Fibroblast of skin of scalp (primary cell): ENCODE measurements at places on chromosomes 11 and 22.

DNA sequence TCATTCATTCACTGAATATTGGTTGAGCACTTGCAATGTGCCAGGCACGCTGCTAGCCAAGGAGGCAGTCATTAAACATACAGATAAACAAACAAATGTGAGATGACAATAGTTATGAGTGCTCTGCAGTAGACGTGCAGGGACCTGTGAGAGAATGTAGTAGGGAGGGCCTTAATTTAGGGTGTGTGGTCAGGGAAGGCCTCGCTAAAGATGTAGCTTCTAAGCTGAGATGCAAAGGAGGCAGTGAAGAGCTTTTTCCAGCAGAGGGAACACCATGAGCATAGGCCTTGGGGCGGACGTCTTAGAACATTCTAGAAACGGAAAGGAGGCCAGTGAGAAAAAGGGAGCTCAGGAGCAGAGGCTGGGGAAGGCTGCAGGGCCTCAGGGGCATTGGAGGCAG lies 789 bp upstream of the NCF4 start:
- no peak for DNase-seq

DNA sequence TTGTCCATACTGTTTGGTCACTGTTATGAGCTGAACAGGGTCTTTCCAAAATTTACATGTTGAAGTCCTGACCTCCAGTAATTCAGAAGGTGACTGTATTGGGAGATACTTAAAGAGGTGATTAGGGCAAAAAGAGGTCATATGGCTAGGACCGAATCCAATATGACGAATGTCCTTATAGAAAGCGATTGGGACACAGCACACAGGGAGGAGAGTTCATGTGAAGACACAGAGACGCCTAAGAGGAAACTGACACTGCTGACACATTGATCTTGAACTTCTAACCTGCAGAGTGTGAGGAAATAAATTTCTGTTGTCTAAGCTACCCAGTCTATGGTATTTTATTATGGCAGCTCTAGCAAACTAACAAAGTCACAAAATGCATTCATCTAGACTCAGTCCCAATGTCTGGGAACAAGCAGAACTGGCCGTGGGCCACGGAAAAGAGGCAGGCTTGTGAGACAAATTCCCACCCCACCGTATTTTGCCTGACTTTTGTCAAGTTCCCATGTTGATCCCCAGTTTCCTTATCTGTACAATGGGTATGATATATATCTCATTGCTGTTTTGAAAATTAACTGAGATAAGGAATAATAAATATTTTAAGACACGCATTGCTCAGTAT lies 295.0 kb downstream of the NTM start:
- DNase-seq, result no peak

- peak; percentile 29 for DNase-seq
Measured at GRCh38 chr11:19241260-19242178, 774 bp upstream of the E2F8 start.

- no peak for DNase-seq
Measured at GRCh38 chr11:33068611-33069340, 29.4 kb downstream of the TCP11L1 start.

GRCh38 chr11:44561275-44561805 lies 4.1 kb upstream of the CD82 start:
- DNase-seq, result no peak

DNA sequence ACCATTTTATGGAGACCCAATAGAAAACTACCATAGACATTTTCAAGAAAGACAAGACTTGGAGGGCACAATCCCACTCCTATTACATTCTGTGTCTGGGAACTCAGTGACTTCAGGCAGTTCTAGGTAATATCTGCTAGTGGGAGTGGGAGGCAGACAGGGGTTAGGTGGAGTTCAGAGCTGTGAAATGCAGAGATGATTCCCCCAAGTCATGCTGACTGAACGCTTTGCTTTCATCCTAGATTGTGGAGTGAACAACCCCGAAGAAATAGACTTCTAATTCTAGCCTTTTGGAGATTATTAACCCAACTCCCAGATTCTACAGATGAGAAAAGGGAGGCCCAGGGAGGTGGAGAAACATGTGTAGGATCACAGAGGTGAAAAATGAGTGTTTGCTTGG lies 437.8 kb upstream of the CADM1 start:
- no peak for DNase-seq

- peak; percentile 81 for DNase-seq
Measured at GRCh38 chr11:27293515-27294417, 69.2 kb downstream of the CCDC34 start.

GRCh38 chr11:65849366-65849765 lies 8.6 kb downstream of the CFL1 start:
- DNase-seq, result no peak

DNA sequence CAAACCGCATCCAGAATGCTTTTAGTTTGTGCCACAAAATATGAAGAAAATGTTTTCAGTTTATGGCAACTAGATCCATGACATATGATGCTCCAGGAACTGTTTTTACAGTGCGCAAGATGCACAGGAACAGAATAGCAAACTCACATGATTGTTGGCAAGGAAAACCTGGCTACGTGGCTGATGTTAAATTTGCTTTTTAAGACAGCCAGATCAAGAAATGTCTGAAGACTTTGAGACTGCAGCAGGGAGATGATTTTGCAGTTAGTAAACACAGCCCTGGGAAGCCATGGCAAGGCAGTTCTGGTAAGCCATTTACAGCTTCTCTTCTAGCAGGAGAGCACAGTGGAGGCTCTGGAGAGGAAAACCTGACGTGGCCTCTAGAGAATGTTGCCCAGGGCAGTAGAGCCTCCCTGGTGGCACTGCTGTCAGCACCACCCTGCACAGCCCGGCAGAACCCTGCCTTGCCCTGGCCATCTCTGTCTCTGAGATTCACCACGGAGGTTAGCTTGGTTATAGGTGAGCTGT lies 69.8 kb upstream of the TNRC6B start:
- peak; percentile 26 for DNase-seq

DNA sequence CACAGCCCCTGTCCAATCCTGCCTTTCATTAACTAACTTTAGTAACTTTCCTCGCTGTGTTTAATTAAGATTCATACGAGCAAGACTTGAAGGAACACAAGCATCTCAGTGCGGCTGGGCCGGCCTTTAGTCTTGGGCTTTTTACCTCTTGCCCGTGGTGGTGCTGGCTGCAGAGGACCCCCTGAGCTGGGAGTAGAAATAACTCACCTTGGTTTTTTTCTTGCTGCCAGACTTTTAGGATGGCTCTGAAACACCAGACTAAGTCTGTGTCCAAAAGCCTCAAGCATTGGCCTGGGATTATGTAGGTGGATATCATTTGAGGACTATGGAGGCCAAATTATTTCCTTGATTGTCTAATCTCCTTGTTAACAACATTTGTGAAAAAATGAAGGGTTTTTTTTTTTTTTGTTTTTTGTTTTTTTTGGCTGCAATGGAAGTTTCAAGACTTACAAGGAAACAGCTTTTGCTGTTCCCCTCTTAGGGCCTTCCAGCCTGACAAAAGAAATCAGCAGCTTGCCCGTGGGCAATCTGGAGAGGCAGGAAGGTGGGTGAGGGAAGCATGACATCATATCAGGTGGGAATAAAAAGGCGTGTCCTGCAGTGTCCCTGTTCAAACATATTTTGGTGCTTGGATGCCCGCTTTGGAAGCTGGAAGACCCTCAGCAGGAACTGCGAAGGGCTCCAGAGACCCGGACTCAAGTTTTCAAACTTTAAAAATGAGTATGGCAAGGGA lies 44.0 kb downstream of the SMIM38 start:
- no peak for DNase-seq

- DNase-seq, result peak; percentile 65
Measured at GRCh38 chr11:34653851-34654482, 33.1 kb downstream of the EHF start.

DNA sequence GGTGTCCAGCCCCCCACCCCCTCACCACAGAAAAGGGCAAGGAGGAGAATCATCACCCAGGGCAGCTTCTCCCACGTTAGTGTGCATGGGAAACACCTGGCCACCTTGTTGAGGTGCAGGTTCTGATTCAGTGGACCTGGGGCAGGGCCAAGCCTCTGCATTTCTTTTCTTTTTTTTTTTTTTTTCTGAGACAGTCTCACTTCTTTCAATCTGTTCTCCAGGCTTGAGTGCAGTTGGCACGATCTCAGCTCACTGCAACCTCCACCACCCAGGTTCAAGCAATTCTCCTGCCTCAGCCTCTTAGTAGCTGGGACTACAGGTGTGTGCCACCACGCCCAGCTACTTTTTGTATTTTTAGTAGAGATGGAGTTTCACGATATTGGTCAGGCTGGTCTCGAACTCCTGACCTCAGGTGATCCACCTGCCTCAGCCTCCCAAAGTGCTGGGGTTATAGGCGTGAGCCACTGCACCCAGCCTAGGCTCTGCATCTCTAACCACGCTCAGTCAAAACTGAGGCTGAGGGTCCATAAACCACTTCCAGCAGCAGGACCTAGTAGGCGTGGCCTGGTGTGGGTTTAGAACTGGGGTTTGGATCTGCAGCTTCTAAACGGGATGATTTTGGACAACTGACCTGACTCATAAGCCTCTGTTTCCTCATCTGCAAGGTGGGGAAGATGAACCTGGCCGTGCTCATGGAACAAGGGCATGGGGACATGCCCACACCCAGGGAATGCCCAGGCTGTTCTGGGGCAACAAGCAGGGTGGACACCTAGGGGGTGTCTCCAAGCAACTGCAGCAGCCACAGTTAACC lies 734 bp downstream of the ZP1 start:
- DNase-seq, result no peak

GRCh38 chr11:128323381-128323780 lies 264.0 kb downstream of the ETS1 start:
- DNase-seq, result peak; percentile 17

GRCh38 chr11:1014276-1014675 lies 22.2 kb downstream of the MUC6 start:
- DNase-seq, result no peak

DNA sequence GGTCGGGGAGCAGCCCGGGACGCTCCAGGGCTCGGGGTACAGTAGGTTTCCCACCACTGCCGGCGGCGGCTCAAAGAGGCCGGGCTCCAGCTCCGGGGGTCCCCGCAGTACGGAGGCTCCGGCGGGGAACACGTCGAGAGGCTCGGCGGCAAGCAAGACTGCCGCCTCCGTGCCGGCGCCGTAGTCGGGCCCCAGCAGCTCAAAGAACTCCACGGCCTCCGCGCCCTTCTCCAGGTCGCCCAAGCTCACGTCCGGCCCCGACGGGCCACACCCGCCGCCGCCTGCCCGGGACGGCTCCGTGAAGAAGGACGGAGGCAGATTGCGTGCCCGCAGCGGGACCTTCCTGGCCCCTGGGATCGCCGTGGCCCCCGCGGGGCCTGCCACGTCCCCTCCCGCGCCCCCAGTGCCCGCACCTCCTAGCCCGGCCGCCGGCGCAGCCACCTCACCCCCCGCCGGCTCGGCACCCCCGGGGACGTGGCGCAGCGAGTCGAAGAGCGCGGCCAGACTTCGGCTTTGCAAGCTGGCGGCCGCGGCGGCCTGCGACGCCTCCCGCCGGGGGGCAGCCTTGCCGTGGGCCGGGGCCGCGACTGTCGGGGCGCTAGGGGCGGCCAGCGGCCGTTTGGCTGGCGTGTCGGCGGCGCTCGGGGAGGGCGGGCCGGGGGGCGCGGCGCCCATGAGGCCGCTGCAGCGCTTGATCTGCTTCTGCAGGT lies 775 bp downstream of the FAM181B start:
- no peak for DNase-seq

GRCh38 chr11:12411806-12412727 lies 34.7 kb downstream of the PARVA start:
- DNase-seq, result peak; percentile 100

DNA sequence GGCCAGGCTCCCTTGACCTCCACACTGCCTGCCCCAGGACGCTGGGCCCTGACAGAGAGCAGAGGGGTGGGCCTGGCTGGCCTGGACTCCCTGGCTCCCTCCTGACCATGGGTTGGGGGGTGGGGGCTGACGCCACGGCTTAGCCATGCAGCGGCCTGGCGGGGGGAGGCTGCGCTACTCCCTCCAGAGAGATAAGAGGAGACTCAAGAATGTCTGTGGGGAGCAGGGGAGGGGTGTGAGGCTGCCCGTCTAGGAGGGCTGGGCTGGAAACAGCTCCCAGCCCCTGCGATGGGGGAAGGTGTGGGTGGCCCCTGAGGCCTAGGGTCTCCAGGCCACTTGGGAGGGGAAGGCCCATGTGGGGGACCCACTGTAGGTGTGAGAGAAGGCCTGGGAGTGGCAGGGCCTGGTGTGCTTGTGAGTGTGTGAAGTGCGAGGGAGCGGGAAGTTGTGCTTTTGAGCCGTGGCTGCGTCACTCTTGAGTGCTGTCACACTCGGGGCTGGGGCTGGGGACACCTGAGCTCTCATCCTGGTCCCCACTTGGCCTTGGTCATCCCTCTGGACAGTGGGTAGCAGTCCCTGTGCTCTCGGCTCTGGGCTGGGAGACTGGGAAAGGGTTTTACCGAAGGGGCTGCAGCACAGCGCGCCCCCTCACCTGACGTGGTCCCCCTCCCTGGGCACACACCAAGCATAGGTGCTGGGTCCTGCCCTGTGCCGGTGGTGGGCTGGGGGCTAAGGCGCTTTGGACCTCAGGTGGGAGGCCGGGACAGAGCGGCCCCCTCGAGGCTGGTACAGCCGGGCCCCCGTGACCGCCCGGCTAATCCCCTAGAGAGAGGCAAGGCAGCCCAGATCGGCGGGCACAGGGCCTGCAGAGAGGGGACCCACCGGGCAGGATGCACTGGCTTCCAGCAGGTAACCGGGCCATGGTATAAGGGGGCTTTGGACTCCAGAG lies 2.4 kb downstream of the MYRF start:
- DNase-seq, result peak; percentile 49

DNA sequence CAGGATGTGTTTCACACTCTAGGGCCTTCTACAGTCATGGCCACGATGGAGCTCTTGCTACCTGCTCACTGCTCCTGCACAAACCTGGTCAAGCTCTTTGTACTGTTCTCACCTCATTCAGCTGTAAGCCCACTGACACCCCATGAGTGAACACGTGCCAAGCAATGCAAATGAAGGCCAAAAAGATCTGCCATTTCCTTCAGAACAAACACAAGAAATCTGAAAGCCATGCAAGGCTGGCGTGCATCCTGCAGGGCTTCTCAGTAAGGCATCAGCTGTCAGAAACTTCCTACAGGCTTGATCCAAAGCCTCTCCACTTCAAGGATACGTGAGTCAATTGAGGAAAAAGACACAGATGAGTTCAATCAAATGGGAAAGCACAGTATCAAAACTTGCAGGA lies 44.1 kb upstream of the NFRKB start:
- DNase-seq, result no peak

- DNase-seq, result peak; percentile 23
Measured at GRCh38 chr11:103368145-103368544, 258.9 kb downstream of the DYNC2H1 start.

DNA sequence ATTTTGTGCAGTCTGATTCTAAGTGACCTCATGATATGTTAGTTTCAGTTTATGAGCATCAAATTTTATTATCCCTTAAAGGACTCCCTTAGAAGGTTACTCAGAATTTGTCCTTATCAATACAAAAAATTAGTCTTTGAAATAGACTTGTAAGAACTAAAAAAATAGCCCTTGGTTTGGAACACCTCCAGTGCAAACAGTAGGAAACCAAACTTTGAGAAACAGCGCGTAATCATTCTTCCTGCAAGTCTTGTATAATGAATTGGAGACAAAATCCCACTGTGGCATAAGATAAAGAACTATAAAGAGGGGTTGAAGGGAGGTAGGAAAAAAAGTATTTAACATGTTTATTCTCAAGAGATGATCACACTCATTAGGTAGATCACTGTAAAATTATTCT lies 10.8 kb upstream of the MSANTD4 start:
- DNase-seq, result no peak

- DNase-seq, result no peak
Measured at GRCh38 chr11:76610871-76611475, 59.6 kb downstream of the LRRC32 start.
